ENCODE measurements at places on chromosomes 6 and 20.
A peak's percentile ranks its signal among the peaks of the same experiment; 100 is the strongest.

DNA sequence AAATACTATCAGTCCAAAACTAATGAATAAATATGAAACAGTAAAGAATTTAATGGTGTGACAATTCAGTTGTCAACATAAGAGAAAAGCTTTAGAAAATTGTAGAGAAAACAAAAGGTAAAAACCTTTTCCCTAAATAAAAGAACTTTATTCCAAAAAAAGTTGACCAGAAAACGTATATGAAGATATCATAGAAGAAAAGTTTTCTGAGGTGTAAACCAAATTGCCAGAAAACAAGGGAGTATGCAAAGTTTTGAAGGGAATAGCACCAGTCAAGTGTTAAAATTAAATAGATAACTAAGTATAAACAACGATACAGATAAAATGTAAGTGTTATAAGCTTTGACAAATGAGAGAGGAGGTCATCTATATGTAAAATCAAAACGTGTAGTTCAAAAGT, 104.9 kb downstream of the HIVEP1 start:
- DNase-seq: no peak

DNA sequence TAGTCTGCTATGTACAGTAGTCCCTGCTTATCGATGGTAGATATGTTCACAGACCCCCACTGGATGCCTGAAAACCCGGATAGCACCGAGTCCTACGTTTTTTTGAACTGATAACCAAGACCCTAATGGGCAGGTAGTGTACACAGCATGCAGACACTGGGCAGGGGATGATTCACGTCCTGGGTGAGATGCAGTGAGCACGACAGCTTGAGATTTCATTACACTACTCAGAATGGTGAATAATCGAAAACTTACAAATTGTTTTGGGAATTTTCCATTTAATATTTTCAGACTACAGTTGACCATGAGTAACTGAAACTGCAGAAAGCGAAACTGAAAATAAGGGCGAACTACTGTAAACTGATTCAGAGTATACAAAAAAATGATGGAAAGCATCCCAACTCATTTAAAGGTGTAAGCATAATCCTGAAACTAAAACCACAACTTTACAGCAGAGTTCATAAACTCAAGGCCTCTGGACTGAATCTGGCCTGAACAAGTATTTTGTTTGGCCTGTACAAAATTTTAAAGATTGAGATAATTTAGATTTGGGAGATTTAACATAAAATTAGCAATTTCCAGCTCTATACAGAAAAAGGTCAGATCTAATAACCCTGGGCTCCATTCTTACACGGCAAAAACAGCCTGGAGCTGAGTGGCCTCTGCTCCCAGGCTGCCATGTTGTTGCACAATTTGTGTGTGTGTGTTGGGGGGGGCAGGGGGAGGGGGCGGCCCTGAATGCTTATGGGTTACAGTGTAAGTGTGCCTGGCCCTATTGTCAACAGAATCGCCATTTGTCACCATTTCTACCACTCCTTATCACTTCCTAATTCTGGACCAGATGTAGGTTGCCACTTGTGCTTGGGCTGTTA, 34.9 kb downstream of the RNF24 start:
- peak; percentile 38 for DNase-seq

DNA sequence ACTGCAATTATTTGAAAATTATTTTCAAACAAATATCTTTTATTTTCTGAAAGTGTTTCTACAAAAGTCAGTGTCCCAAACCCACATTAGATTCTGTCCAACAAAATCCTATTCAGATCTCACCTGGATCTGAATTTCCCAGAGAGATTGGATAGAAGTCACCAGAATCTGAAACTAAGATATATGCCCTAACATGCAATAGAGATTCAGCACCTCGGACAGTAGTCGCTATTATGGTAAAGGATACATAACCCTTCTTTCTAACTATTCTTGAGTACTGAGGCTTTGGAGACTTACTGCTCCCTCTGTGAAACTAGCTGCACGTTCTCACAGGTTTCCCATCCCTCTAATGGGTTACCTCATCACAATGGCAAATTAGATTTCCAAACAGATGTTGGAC, 151.4 kb downstream of the ID4 start:
- DNase-seq: peak; percentile 53

DNA sequence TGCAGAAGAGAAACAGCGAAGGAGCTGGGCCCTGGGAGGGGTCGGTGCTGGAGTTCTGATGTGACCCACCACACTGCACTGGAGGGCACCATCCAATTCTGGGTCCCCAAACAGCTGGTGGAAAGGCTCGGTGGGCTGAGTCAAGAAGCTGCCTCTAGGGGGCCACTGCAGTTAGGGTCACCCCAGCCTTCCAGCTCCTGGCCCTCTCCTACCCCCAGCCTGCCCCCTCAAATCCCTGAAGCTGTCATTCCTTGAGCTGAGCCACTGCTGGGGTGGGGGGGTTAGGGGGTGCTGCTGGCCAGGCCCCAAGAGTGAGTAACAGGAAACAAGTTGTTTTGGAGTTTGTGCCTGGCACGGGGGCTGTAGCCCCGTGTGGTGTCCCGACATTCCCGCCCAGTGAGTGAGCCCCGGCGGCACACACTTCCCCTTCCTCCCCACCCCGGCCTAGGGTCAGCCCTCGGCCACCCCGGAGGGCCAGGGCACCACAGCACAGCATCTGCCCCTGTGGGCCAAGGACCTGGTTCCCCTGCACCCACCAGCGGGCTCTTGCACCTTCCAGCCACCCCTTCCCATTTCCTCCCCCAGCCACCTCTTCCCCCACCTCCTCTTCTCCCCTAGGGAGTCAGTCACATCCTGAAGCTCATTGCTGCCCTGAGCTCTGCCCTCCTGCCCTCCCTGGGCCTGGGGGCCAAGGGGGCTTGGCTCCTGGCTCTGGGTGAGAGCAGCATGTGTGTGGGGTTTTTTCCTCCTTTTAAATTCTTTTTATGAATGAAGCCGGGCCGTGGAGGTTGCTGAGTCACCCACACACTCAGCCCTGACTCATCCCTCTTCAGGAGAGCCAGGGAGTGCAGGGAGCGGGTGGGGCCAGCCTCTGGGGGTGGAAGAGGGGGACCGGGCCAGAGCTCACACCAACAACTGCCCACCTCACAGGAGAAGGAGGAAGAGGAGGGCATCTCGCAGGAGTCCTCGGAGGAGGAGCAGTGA, 4.6 kb downstream of the SMIM29 start:
- DNase-seq: peak; percentile 77

GRCh38 chr20:37898233-37899104, 4.5 kb upstream of the VSTM2L start:
- no peak for DNase-seq

GRCh38 chr6:156686301-156686994, 90.7 kb upstream of the ARID1B start:
- peak; percentile 9 for DNase-seq

- no peak for DNase-seq
These were observed 460.2 kb upstream of the CDH4 start for GRCh38 chr20:60791823-60792222.
